CD8-positive, alpha-beta T cell (primary cell): ENCODE measurements at places on chromosomes 4 and X.

GRCh38 chr4:88623097-88623496, 30.8 kb downstream of the HERC3 start:
- DNase-seq, result no peak

GRCh38 chr4:2247128-2248043, 5.5 kb upstream of the HAUS3 start:
- DNase-seq, result peak; percentile 47

GRCh38 chr4:22986881-22987280, 294.1 kb downstream of the GBA3 start:
- DNase-seq, result no peak

DNA sequence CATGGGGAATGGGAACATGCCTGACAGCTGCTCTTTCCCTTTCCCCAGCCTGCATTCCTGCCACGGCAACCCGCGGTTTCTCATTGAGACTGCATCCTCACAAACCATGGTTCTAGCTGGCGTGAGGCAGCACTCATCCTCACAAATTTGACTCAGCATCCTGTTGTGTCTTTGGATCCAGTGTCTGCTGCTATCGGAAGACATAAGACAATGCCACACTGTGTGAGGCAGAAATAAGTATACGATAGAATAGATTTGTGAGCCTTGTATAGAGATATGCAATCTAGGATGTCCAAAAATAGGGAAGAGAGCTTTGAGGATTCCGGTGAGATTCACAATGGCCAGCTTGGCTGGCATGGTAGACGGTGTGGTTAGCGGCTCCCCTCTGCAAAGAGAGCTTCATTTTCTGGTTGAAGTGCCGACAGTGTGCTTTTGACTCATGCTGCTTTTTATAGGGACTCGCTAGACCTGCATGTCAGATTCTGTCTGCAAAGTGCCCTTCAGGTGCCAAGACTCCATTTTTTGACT, 161.3 kb upstream of the PSAPL1 start:
- DNase-seq, result no peak

DNA sequence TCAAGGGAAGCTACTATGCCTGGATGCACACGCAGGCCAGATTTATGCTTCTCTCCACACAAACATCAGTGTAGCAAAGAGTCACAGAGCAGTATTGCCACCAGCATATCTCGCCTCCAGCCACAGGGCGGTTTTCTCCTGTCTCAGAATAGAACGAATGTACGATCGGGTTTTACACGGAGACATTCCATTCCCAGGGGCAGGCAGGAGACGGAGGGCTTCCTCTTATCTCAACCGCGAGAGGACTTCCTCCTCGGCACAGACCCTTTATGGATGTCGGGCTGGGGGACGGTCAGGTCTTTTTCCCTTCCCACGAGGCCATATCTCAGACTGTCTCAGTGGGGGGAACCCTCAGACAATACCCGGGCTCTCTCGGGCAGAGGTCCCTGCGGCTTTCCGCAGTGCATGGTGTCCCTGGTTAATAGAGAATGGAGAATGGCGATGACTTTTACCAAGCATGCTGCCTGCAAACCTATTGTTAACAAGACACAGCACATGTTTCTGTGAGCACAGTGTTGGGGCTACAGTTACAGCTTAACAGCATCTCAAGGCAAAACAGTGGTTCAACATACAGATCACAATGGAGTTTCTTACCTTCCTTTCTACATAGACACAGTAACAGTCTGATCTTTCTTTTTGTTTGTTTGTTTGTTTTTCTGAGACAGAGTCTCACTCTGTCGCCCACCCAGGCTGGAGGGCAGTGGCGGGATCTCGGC, 24.1 kb downstream of the CSF2RA start:
- no peak for DNase-seq

DNA sequence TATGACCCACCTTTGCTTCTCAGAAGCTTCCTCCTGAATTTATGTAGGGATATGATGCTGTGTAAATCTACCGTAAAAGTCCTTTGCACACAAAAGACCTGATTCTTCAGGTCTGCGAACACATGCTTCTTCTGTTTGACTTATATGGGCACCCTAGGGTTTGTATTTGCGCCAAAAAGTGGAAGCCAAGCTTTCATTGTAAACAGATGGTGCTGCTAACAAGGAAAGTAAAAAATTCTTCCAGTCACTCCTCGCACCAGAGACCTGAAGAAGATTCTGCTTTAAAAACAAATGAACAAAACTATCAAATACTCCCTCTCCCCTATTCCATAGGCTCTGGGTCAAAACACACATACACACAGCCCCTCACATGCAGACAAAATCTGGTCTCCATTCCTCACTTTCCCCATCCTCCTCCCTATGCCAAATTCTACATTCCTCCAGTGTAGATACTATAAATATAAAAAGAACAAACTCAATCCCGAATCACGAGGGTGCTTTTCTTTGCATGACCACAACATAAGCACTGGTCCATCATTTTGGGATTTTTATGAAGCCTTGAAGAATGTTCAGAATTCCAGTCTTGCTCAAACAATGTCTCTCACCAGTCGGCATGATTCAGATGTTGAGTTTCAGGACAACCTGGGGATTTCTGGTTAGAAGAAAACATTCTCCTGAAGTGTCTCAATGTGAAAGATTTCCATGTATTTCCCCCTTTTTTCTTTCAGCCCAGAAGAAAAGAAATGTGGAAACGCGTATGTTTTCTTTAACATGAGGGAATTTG, 125.1 kb downstream of the PALLD start:
- no peak for DNase-seq
